ENCODE measurements at places on chromosomes 5 and 9.
A peak's percentile ranks its signal among the peaks of the same experiment; 100 is the strongest.

DNA sequence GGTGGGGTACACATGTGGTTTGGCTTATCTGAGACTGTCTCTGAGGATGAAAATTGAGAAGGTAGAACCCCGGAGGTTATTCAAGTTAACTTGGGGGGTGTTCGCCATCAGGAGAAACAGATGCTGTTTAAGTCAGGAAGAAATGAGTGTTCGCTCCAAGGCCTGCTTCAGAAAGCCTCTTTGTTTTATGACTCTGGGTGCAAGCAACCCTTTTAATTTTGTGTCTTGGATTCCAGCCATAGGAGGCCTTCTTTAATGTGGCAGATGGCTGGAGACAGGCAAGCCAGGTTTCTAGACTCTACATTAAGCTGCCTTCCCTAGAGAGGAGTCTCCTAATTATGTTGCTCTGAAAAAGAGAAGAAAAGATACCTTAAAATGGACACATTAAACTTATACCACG, 4.2 kb upstream of the SMAD5 start:
- DNase-seq = no peak

DNA sequence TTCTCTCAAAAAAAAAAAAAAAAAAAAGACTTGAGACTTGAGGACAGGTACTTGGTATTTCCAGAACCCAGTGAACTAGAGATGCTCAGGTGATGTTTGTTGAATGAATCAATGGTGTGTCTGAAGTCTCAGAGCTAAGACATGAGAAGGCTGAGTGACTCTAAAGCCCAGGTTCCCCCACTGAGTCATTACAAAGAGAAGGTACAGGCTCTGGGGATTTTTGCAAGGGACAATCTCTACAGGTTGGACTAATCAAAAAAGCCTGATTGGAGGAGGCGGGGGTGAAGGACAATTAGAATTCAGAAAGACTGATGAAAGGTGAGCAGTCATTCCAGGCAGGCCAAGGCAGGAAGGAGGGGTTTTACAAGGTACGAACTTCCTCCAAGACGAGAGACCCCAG, 8.2 kb upstream of the FABP6 start:
- no peak for DNase-seq

DNA sequence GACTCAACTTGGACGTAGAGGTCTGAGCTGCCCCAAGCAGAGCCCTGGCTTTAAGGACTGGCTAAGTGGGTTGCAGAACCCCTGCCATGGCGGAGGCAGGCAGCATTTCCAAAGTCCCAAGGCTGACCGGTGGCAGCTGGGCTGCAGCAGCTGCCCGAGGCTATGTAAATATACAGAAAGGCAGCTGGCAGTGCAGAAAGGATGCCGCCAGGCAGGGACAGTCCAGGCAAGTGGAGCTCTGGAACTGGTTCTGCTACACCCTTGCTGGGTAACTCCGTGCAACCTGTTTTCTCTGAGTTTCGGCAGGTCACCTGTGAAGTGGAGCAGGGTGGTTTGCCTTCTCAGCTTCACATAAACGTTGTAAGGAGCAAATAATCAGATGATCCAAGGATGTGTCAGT, 46.0 kb downstream of the SHB start:
- no peak for DNase-seq

- peak; percentile 37 for DNase-seq
Measured at GRCh38 chr5:24110004-24110615, 534.7 kb downstream of the CDH10 start.

DNA sequence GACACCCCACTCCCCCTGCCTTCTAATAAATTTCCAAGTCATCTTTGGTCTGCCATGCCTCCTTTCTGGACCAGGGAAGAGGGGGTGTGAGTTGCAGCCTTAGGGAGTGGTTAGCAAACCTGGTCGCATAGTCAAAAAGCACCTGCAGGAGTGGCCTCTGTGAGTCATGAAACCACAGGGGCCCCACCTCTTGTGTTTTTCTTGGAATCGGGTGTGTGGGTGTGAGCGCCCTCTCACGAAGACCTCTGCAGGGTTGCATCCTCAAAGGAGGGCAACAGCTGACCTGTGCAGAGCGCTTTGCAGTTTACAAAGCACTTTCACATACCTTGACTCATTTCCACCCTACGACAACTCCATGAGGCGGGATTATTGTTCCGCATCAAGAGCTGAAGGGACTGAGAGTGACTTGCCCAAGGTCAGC, 36.8 kb upstream of the TEX48 start:
- DNase-seq = no peak

DNA sequence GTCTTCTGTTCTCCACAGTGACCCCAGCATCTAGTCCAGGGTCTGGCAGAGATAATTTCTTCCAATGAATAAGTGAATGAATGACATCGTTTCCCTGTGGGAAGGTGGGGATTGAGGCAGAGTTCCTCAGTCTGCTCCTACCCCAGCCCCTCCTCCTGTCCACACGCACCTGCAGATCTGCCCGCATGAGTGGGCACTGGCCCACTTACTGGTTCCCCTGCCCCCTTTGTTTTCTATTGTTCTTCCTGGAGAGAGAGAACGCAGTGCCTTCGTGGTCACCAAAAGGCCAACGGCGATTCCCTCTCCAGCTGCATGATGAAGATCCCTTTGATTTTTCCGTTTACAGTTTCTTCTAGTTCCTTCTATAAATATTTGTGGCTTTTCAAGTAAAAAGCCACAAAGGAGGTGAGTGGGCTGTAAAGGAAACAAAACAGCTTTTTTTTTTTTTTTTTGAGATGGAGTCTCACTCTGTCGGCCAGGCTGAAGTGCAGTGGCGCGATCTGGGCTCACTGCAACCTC, 5.8 kb upstream of the FPGS start:
- DNase-seq = peak; percentile 85

- DNase-seq = no peak
Measured at GRCh38 chr9:35193762-35194161, 32.0 kb downstream of the UNC13B start.

GRCh38 chr5:119022017-119022745, 33.8 kb upstream of the DTWD2 start:
- peak; percentile 46 for DNase-seq

DNA sequence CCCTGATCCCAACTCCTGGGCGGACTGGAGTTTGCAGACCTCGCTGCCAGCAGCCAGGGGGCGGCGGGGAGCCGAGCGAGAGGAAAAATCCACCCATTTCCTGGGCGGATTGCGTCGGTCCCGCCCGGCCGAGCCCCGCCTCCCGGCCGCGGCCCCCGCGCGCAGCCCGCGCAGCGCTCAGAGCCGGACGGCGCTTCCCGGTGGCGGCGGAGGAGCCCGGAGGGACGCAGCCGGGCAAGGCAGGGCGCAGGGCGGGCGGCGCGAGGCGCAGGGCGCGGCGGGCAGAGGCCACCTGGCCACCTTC, at the start of gene OLFM1:
Gene OLFM1 (plus strand): TSS at position 180 of the 304 bp plus-strand sequence. CDS start 322 bp downstream, outside the sequence.
- DNase-seq = no peak

- DNase-seq = no peak
Measured at GRCh38 chr9:21638104-21638503, 156.0 kb upstream of the IFNE start.

DNA sequence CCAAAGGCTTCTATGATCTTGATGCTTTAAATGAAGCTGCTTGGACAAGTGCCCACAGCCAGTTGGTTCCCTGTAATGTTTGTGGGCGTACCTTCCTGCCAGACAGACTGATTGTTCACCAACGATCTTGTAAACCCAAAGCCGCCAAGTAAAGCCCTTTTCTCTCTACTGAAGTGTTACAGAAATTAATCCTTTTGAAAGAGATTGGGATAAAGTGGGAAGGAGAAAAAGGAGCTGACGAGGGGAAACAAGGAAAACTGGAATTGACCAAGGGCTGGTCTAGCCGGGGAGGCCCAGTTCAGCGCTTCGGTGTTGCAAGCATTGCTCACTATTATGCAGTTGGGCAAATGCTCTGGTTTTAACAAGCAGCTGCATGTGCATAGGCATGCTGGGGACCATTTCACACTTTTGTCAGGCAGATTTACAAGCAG, 53.2 kb downstream of the ZNF474 start:
- DNase-seq = no peak

- no peak for DNase-seq
Measured at GRCh38 chr9:129493002-129493705, 127.7 kb downstream of the C9orf50 start.

- DNase-seq = no peak
Measured at GRCh38 chr9:16653491-16654399, 216.7 kb downstream of the BNC2 start.

DNA sequence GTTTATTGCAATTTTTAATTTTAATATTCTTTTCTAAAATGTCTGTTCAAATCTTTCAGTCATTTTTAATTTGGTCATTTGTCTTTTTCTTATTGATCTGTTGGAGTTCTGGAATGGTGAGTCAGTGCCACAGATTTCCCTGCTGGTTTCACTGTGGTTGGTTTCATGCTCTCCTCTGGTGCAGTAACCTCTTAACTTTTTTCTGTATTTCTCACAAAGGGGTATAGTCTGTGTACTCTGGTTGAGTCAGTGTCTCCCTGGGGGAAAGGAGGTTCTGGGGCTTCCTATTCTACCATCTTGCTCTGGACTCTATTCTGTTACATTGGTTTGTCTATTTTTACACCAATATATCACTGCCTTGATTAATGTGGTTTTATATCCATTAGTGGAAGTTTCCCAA, 178.8 kb downstream of the CSNK1G3 start:
- no peak for DNase-seq

DNA sequence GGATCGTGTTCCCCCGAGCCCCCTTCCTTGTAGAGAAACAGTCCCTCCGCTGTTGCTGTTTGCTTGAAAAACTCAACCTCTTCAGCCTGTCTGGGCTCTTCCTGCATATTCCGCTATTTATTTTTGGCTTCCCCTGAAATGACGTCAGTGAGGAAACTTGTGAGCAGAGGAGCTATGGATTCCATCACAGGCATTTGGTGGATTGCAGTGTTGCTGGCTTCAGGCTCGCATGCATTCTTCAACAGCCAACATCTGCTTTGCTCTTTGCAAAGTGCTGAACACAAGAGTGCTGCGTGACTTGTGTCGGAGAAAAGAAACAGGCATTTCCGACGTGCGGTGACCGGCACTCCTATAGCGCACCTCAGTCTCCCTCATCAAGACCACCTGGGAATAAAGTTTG, 232.7 kb downstream of the RFK start:
- DNase-seq = no peak

DNA sequence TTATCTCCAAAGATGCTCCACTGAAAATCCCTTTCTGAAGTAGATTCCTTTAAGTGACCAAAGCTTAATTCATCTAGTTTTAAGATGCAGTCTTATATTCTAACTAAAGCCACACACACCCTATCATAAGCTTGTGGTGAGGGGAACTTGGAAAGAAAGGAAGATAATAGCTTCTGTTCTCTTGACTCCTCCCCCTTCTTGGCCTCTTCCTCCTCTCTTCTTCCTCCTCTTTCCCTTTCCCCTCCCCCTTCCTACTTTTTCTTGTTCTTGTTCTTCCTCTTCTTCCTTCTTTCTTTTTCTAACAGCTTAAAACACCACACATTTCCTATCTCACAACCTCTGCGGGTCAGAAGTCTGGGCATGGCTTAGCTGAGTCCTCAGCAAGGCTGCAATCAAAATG, 23.5 kb downstream of the IL7R start:
- DNase-seq = peak; percentile 82

- DNase-seq = peak; percentile 53
Measured at GRCh38 chr9:34454571-34455065, 3.8 kb downstream of the FAM219A start.

- DNase-seq = no peak
Measured at GRCh38 chr5:55096861-55097260, 5.6 kb upstream of the GZMA start.

DNA sequence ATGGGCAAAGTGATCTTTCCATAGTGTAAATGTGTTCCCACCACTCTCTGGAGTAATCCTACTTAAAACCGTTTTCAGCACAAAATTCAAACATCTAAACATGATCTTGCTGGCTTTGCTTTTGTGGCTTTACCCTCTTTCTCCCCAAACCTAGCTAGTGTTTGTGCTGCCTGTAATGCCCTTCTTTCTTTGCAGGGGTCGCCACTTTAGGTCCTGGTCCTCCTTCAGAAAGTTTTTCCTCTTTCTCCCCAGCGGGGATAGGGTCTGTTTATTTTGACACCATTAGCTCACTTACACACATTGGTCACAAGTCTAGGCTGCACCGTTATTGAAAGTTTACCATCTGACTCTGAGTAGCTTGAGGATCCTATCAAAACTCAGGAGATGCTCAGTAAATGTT, 736 bp upstream of the HSD17B4 start:
- no peak for DNase-seq

GRCh38 chr9:95788021-95788420, 87.5 kb upstream of the ERCC6L2 start:
- no peak for DNase-seq

DNA sequence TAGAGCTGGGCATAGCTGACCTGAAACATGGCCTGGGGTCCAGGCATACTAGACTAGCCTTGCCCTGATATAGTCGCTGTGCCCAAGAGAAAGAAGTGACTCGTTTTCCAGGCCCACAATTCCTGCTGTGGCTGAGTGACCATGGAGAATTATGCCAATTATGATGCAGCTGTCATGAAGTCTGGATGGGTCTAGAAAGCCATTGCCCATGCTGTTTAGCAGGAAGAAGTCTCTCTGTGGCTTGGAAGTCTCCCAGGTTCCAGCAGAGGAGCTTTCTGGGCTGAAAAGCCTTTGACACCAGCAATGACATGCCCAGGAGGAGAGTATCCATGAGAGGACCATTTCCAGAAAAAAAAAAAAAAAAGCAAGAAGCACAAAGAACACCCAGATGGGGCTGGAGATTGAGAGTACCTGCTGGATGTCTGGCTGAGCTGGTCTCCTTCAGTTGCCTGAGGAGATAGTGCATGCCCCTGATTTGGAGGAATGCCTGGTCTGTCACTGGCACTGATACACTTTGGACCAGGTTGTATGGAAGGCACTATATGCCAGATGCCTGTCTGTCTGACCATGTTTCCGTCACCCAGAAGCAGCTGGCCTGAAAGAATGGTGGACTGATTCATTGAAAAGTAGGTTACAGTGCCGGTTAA, 128.0 kb upstream of the EPB41L4A start:
- no peak for DNase-seq

DNA sequence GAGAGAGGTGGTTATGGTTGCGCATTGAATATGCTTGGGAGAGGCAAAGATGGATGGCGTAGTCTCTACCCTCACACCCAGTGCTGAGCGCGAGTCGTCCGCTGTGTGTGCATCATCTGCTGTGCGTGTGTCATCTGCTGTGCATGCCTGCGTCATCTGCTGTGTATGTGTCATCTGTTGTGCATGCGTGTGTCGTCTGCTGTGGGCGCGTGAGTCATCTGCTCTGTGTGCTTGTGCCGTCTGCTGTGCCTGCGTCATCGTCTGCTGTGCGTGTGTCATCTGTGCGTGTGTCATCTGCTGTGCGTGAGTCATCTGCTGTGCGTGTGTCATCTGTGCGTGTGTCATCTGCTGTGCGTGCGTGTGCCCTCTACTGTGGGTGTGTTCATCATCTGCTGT, 68.0 kb upstream of the IRX4 start:
- DNase-seq = no peak

DNA sequence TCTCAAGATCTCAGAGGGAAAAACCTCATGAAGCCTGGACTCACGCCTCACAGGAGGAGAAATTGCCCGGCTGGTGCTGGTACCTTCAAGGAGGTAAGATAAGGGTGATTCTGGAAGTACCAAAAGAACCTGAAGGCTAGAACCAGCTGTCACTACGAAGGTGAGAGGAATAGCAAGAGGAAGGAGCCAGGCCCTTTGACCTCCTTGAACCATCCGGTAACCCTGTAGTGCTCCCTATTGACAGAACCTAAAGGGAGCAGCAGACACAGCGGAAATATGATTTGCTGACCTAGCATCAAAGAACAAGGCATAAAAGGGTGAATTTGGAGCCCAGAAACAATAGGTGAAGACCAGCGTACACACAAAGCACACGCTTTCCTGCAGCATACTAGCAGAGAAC, 92.2 kb downstream of the DOCK8 start:
- DNase-seq = peak; percentile 12

- DNase-seq = no peak
Measured at GRCh38 chr5:100772548-100772947, 130.5 kb downstream of the ST8SIA4 start.

Data from MV-4-11 (cell line).